ENCODE measurements at places on chromosomes 4 and X.

DNA sequence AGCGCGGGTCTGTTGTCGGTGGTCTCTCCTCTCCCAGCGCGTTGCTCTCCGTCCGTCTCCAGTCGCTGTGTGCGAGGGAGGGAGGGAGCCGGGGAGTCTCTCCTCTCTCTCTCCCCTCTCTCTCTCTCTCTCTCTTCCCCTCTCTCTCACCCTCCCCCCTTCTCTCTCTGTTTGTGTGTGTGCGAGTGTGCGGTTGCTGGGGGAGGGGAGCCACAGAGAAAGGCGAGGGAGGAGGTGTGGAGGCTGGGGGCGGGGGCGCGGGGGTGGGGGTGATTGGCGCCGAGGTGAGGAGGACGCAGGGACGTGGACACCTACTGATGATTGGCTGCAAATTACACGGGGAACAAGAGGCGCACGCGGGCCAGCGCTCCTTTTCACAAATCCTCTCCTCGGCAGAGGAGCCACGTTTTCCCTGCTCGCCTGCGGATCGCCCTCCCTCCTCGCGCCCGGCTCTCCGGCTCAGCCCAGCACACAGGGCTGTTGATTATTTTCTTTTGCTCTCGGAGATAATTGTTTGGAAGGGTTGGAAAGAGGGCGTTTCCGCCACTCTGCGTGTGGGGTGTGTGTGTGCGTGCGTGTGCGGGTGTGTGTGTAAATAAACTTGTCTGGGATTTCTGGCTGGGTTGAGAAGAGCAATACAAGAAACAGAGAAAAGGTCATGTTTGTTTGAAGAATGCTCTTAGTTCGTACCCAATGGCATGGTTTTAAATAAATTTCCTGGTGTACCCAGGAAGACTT, at the start of gene CXXC4:
TSS of gene CXXC4 (minus strand) at position 73 of the 738 bp plus-strand sequence. CDS start 3,092 bp downstream, outside the sequence.
- no peak for DNase-seq

- DNase-seq: no peak
Measured at GRCh38 chrX:97016106-97016505, 132.4 kb downstream of the RPA4 start.

DNA sequence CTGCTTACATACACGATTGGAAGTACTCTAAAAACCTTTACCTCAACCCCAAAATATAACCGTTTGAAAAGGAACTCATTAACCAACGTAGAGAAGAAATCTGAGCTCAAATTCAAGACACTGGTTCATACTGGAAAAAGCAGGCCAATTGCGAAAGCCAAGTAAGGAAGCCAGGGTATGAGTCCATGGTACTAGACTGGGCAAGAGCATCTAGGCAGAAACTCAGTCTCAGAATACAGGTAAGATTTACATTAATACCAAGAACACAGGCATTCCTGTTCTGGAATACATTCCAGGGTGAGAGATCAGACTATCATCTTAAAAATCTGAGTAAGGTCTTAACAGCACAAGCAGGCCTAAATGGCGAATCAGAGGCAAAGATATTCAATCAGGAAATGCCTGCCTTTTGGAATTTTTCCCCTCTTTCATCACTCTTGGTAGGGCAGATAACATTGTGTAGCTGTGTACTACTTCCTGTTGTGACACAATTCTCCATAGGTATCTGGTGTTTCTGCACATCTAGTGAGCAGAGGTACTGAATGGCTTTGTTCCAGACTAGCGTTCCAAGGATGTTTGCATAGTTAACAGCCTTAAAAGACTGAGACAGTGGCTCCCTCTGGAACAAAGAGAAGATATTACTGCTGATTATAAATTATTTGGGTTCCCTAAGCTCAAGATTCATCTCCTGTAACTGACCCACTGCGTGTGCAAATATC, 311.3 kb downstream of the PCDH19 start:
- DNase-seq: no peak

DNA sequence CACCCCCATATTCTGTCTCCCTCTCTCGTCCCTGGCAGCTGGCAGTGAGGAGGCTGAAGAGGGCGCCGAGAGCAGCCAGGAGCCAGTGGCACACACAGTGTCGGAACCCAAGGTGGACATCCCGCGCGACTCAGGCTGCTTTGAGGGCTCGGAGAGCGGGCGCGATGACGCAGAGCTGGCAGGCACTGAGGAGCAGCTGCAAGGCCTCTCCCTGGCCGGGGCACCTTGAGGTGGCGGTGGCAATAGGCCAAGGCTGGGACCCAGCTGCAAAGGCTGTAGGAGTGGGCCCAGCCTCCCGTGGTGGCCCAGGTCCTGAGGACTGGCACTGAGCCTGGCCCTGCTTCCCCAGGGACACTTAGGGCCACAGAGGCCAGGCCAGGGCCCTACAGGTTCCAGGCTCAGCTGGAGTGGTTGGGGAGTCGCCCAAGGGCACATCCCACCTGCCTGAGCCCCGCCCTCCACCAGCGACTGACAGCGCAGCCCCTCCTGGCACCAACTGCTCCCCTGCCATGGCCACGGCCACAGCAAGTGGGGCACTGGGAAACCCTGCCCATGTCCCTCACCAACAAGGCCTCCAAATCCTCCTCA, 13.9 kb downstream of the SASH3 start:
- no peak for DNase-seq

- no peak for DNase-seq
Measured at GRCh38 chrX:136814847-136815750, 34.4 kb upstream of the ARHGEF6 start.

DNA sequence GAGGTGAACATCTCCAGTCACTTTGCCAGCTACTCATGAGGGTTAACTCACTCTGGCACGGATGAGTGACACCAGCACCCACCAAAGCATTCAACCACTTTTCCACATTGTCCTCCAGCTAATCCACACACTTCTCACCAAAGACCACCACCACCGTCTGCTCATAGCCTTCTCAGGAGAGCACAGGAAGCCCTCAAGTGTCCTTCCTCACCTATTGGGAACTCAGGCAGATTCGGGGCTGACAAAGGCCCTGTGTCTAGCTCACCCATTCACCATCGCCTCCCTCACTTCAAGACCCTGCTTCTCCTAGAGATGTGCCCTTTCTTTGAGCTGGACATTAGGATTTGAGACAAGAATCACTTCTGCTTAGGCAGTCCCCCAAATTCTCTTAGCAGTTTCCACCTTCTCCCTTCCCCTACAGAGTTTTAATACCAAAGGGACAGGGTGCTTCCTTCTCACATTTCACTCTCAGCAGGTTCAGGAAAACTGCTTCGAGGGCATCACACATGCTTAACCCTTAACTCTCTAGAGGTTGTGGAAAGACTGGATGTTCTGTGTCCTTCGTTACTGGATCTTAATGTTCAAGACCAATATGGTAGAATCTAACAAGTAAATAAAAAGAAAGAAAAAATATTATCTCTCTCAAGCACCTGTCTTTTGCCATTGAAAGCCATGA, 11.0 kb downstream of the RXFP1 start:
- DNase-seq: no peak

DNA sequence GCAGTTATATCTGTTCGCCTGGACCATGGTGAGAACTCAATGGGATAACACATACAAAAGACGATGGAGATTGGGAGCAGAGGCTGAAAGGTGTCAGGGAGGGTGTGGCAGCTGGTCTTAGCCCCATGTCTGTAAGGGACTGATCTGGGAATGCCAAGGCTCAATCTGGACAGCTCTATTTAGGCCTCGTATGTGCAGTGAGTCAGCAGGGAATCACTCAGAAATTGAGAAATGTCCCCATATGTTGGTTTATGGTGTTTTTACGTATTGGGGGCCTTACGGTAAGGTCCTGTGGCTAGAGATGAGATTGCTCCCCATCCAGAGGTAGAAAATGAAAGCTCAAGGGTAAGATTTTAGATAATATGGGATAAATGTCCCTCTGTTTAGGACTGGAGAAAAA, 71.4 kb upstream of the TTC29 start:
- DNase-seq: no peak

GRCh38 chr4:148442832-148443511, 758 bp upstream of the NR3C2 start:
- no peak for DNase-seq

GRCh38 chrX:74383611-74384010, 37.7 kb upstream of the SLC16A2 start:
- DNase-seq: no peak

DNA sequence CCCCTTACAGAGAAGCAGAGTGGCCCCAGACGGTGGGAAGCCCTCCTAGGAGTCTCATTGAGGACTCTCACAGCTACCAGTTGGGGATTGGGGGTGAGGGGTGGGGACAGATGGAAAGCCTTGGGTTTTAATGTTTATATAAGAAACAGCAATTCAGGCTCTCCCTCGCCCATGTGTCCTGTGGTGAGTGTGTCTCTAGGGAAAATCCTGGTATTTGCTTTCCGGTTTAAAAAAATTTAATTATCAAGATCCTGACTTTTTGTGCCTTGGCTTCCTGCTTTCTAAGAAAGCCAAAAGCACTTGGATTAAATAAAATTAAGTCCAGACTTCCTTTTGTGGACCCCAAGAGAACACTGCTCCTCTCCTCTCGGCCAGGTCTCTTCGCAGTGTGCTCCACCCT, 93.8 kb downstream of the SOWAHB start:
- DNase-seq: no peak

GRCh38 chr4:33080275-33080674, 2360.1 kb downstream of the PCDH7 start:
- DNase-seq: no peak

DNA sequence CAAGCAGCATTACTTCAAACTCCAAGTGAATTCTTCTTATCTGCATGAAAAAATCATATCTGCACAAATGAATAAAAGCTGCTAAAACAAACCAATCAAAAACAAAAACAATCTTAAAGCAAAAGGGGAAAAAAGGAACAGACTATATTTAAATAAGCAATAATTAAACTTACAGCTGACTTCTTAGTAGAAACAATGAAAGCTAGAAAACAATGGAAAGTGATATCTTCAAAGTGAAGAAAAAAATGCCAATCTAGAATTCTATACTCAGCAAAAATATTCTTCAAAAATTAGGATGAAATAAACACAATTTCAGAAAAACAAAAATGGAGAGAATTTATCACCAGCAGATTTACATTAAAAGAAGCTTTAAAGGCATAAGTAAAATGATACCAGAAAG, 20.0 kb downstream of the STBD1 start:
- no peak for DNase-seq

DNA sequence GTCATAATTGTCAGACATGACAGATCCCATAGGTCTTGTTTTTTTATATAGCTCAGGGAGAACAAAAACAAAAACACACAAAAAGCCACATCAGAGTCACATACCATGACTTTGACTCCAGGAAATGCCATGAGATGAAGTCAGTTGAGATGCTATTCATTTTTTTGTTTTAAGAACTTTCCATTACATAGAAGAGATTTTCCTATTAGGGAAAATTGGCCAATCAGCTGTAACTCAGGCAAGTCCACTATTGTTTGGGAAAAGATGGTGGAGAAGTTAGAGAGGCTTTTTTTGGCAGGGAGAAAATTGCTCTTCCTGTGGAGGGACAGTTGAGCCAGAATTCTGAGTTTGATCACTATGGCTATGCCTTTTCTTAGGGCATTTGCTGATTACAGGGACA, 72.6 kb downstream of the SMARCA5 start:
- no peak for DNase-seq

GRCh38 chr4:11415409-11416070, 13.2 kb downstream of the HS3ST1 start:
- DNase-seq: no peak

- DNase-seq: no peak
Measured at GRCh38 chrX:71143508-71143907, 1.1 kb upstream of the NLGN3 start.

DNA sequence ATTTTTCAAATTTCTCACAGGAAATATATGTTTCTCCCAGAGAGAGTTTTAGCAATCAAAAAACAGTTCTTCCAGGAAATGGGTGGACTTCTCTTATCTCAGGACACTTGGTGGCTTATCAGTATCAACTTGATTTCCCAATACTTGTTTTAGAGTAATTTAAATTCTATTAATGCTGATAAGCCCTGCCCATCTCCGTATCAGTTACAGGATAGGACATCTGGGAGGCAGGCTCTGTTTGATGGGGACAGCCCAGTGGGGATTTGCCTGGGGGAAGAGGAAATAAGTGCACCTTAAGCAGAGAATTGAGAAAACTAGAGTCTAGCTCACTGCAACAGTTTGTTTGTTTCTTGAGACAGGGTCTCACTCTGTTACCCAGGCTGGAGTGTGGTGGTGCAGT, 43.2 kb upstream of the PDGFRA start:
- DNase-seq: no peak

GRCh38 chr4:76311896-76312331, 5.4 kb downstream of the STBD1 start:
- DNase-seq: no peak

- DNase-seq: no peak
Measured at GRCh38 chr4:15547392-15547791, 77.7 kb downstream of the CC2D2A start.

- no peak for DNase-seq
Measured at GRCh38 chr4:186840222-186840701, 116.6 kb upstream of the FAT1 start.

DNA sequence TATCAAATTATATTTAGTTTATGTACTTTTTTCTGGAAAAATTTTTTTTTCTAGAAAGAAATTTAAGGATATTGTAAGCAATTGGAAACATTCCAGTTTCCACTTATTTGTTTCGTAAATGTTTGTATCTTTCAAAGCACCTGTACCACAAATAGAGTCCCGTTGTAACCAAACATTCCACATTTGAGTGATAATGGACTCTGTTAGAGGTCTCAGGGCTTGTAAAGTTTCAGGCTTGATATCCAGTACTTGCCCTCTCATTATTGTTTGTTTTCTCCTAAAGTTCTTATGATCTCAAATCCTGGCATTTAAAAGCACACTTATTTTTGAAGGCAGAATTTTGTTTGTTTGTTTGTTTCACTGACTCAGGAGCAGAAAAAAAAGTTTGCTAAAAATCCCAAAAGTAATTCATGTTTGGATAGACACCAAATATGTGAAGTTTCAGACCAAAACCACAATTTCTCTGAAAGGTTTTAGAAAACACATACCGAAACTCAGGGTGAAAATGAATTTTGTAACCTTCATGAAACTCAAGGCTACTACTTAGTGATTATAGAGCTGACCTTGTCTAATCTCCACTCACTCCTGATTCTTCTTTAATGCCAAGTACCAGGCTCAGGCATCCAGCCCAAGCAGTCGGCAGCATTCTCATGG, 5.7 kb upstream of the TMEM192 start:
- no peak for DNase-seq

DNA sequence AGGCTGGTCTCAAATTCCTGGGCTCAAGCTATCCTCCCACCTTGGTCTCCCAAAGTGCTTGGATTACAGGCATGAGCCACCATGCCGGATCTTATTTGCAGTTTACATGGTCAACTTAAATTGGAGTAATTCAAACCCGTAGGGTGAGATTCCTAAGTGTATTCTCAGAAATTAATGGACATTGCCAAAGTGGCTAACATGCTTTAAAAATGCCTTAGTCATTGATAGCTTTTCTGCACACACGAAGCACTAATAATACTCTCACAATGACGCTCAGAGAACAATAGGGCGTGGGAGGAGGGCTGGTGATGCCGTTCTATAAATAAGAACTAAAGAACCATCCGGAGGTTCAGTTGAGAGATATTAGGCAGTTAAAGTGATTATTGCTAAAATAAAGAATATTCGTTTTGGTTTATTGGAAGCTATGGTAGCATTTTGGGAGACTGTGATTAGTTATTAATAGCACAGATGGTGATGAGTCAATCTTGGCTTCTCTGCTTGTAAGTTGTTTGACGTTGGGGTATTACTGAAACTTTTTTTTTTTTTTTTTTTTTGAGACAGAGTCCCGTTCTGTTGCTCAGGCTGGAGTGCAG, 79.1 kb downstream of the TRAPPC11 start:
- DNase-seq: no peak

Measured in activated CD4-positive, alpha-beta T cell treated with anti-CD3 and anti-CD28 coated beads for 1 hour (primary cell).